ENCODE measurements at places on chromosomes 5 and 9. TPM values are rescaled to one million over a fixed set of nuclear protein-coding genes. Genes with fewer than 3 reads are reported as not detected.

Gene C5orf52
- not detected for polyA plus RNA-seq

Gene PCAT7
- polyA plus RNA-seq: 0.06 TPM

Gene SV2C
- 0.56 TPM for polyA plus RNA-seq

Gene TMEM215
- not detected for polyA plus RNA-seq

Gene FOXD4
- polyA plus RNA-seq: 0.19 TPM

Gene TRIP13
- 1.6 TPM for polyA plus RNA-seq

Gene NPR3
- 1.8 TPM for polyA plus RNA-seq

Gene DND1
- 0.96 TPM for polyA plus RNA-seq

Gene EDIL3
- 19.2 TPM for polyA plus RNA-seq

Gene SLC28A3
- polyA plus RNA-seq: 0.09 TPM

Gene C8G
- polyA plus RNA-seq: 1.2 TPM

Gene IL5
- not detected for polyA plus RNA-seq

Gene PKN3
- polyA plus RNA-seq: 9.5 TPM

Gene DMAC1
- 23.9 TPM for polyA plus RNA-seq
